ENCODE measurements at places on chromosomes 6 and 20. TPM values are rescaled to one million over a fixed set of nuclear protein-coding genes. Genes with fewer than 3 reads are reported as not detected.

BMP7 gene
- 3.7 TPM for total RNA-seq

C2 gene
- total RNA-seq, result 8.7 TPM

OR2B2 gene
- total RNA-seq, result not detected

C6orf52 gene
- total RNA-seq, result 1.0 TPM

NKX2-2 gene
- total RNA-seq, result not detected

ADGRF5 gene
- not detected for total RNA-seq

PTPN1 gene
- 22.0 TPM for total RNA-seq

NSFL1C gene
- 80.0 TPM for total RNA-seq

GTSF1L gene
- total RNA-seq, result 4.0 TPM

DNA sequence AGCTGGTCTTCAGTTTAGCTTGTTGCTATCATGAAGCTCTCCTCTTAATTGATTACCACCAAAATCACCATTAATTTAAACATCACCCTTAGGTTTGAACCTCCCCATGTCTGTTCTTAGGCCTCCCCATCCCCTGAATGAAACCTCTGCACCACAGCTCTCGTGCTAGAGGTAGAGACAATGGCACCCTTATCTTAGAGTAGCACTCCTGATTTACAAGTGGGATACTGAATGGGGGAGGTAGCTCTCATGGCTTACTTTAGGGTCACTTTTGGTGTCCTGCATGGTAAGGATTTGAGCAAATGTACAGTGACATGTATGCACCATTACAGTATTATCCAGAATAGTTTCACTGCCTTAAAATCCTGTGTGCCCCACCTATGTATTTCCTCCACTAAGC is 115.6 kb upstream of the ADTRP start:
- no peak for DNase-seq

GRCh38 chr20:8457978-8458377 is 325.9 kb downstream of the PLCB1 start:
- DNase-seq, result no peak

DNA sequence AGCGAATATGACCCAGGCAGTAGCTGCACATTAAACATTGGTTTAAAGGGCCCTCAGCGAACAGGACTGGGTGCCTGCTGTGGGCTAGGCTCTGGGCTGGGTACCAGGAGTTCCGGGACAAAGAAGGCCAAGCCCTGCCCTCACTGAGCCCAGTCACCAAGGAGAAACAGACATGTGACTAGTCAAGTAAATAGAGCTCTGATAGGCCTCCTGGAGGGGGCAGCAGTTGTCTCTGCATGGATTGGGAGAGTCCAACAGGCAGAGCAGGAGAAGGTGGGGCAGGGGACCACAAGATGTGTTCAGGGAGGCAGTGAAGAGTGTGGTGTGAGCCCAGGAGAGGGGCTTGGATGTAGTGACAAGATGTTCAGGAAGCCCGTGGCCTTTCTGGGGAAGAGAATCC is 3.1 kb downstream of the HM13 start:
- no peak for DNase-seq

DNA sequence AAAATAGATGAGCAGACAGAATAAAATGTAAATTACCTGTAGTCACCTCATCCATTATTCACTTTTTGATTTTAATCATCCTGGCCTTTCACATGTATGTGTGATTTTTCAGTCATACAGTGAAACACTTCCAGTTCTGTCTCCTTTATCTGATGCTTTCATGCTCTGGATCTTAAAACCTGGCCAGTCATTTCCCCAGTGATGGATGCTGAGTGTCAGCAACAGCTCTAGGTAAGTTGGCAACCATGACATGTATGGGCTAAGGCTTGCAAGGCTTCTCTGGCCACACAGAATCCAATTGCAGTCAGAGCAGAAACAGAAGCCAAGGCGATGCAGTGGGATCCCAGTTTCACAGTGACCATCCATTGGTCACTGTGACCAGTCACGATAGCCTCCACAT is 35.8 kb downstream of the FBXO9 start:
- DNase-seq, result no peak

- DNase-seq, result no peak
Observed at GRCh38 chr20:19451231-19451922, 238.9 kb downstream of the SLC24A3 start.

DNA sequence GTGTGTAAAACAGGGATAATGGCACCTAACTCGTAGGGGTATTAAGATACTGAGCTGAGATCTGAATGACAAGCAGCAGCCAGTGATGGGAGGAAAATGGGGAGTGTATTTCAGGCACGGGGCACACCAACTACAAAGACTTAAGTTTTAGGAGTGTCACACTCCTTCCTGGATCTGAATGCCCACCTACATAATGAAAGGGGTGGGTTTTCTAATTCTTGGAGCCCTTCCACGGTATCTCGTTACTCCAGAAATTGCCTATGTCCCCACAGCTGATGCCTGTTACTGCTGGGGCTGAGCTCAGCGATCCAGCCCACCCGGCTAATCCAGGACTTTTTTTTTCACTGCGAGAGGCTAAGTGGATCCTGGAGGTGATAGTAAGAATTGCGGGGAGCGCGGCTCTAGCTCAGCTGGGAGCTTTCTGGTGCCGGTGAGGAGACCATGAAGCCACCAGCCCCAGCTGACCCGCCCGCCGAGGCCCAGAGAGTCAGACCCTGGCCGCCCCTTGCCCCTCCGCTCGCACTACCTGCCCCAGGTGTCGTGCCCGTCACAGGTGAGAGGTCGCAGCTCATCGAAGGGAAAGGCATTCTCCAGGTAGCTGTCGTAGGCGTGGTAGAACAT is 727 bp downstream of the EDEM2 start:
- peak; percentile 14 for DNase-seq

- DNase-seq, result no peak
Observed at GRCh38 chr6:74507649-74508048, 698.2 kb downstream of the COL12A1 start.

DNA sequence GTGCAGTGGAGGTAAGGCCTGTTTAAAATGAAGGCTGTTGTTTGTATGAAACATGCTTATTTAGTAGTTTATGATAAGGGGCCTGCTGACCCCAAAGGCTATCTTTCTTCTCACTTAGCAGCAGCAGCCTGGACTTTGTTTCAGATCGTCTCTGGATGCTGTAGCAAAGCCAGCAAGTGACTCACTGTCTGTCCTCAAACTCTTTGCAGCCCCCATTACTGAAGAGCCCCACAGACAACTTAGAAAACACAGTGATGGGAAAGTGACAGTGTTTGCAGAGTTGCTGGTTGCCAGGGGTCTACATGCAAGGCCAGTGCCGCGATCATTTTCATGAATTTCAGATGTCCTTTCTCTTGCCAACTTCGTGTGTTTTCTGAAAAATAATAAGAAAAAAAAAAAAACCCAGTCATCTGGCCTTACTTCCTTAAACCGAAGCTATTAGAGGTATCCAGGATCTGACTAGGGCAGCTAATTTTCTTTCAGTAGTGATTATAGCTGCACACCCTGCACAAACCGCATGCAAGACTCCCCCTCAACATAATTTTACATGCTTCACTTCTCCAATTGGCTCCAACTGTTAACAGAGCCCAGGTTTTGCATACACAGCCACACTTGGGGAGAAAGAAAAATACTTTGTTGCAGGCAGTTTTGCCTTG is 11.6 kb upstream of the F13A1 start:
- DNase-seq, result peak; percentile 94

GRCh38 chr6:52330470-52330869 is 31.5 kb upstream of the PAQR8 start:
- no peak for DNase-seq

DNA sequence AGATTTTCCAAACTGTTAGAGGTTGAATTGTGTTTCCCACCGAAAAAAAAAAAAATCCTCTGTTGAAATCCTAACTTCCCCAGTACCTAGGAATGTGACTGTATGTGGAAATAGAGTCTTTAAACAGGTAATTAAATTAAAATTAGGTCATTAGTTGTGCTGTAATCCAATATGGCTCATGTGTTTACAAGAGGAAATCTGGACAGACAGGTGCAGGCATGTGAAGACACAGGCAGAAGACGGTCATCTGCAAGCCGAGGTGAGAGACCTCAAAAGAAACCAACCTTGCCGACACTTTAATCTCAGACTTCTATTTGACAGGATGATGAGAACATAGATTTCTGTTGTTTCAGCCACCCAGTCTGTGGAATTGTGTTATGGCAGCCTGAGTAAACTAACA is 28.6 kb upstream of the EZR start:
- DNase-seq, result no peak

DNA sequence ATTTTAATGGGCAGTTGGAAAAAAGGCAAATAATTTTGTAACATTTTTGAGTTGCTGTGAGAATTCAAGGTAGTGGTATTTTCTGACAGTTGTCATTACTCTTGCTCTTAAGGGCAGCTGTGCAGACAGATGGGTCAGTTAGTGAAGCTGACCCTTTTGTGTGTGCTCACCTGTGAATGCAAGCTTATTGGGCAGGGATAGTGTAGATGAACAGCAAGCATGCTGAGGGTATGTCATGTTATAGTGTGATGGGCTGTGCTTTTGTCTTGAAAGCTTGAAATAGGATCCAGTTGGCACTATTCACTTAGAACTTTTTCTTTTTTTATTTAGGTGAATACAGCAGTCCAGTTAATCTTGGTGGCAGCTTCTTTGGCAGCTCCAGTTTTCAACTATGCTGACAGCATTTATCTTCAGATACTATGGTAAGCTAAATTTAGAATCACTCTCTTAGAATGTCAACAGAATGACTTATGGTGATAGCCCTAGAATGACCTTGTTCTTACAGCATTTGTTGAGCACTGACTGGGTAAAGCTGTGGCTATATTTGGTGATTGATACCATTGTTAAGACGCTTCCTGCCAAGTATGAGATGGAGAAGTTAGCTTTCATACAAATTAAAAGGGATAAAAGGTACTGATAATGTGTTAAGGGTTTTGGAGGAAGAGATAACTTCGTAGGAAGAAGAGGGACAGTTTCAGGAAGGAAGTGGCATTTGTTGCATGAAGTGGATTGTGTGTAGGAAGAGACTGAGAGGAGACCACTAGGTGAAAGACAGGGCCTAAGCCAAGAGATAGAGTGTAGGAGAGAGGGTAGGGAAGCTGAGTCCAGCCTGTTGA is 19.5 kb downstream of the LRRN4 start:
- no peak for DNase-seq

DNA sequence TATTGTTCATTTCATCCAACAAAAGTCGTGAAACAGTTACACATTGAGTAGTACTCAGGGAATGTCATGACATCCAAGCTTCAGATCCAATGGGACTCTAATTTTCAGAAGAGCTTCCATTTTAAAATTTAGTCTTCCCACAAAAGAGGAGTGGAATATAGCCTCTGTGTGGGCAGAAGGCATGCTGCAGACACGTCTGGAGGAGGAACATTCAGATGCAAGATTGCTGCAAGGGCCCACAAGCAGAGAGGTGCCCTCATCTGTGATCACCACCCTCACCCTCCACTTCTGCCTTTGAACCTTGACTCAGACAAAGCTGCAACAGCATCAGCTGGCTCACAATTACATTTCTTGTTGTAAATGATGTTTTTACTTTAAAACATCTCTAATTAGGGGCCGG is 29.9 kb downstream of the NRN1 start:
- no peak for DNase-seq

- no peak for DNase-seq
Observed at GRCh38 chr6:83125425-83125824, 58.0 kb downstream of the DOP1A start.

All from OCI-LY7 (cell line).